ENCODE measurements at places on chromosomes 12 and 14. TPM values are rescaled to one million over a fixed set of nuclear protein-coding genes. Genes with fewer than 3 reads are reported as not detected.

- H3K36me3 ChIP-seq: peaks cover 10% of the 10 kb centered on the region
- peaks cover 4% of the 10 kb centered on the region for H3K4me1 ChIP-seq
- H3K27me3 ChIP-seq: no peaks in the 10 kb centered on the region
- peak; percentile 59 for DNase-seq
Measured at GRCh38 chr14:102893452-102893851, 29.0 kb upstream of the AMN start.

- DNase-seq: no peak
- H3K27me3 ChIP-seq: no peaks in the 10 kb centered on the region
- peak overlapping the region; percentile 64 for H3K4me3 ChIP-seq
- H3K27ac ChIP-seq: peak overlapping the region; percentile 40
Measured at GRCh38 chr12:122079532-122080081, 1.1 kb downstream of the MLXIP start.

DNA sequence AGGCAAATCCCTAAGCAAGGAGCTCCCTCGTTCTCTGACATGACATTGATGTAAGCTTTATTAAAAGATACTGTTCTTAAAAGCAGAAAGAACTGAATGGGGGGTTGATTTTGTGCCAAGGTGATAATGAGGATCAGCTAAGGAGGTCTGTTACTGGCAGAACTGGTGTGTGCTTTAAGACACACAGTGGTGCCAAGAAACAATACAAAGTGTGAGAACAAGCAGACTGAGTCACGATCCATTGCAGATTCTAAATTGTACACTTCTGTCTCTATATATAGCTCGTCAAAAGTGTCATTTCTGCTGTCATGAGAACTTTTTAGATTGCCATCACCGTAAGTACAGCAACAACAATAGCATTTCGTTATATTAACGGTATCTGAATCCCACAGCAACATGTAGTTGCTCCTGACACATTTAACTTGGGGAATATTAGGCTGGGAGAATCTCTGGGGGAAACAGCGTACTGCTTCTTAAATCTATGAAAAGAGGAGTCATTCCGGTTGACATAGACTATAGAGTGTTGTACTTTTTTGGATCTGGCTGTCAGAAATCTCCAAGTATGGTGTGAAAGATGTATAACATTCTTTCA lies 151.3 kb upstream of the PRKD1 start:
- H3K36me3 ChIP-seq: no peaks in the 10 kb centered on the region
- H3K27ac ChIP-seq: no peak overlapping the region
- no peaks in the 10 kb centered on the region for H3K4me1 ChIP-seq

DNA sequence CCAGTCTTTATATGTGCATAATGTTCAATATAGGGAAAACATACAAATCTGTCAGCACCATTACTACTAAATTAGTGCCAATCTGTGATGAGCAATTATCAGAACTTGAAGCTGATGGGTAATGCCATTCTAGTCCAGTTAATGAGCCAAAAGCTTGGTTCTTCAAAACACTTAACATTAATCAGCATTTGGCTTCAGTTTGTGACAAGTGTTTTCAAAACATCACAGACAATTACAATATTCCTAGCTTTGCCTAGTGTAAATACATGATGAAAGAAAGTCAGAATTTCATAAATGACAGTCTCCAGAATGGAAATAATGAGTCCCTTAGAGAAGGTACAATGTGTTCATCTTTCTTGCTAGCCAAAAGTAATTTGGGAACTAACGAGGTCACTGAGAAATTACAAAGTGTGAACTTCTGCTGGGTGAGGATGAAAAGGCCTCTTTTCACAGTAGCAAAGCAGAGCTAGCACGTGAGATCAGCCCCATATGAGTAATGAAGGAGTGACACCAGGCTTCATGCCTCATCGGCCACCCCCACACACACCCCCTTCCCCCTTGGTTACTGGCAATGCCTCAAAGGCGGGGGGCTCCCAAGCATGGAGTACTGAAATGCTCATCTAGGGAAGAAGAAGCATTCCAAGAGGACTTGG lies 180.6 kb upstream of the EEA1 start:
- H3K27ac ChIP-seq: peak overlapping the region; percentile 1
- no peak for DNase-seq
- peaks cover 9% of the 10 kb centered on the region for H3K4me1 ChIP-seq
- no peak overlapping the region for H3K4me3 ChIP-seq
- no peaks in the 10 kb centered on the region for H3K27me3 ChIP-seq
- H3K36me3 ChIP-seq: no peaks in the 10 kb centered on the region

GRCh38 chr14:54252072-54252730 lies 144.6 kb upstream of the CDKN3 start:
- no peak overlapping the region for H3K4me3 ChIP-seq
- no peak for DNase-seq
- no peaks in the 10 kb centered on the region for H3K36me3 ChIP-seq
- no peaks in the 10 kb centered on the region for H3K4me1 ChIP-seq
- H3K27me3 ChIP-seq: no peaks in the 10 kb centered on the region
- H3K27ac ChIP-seq: no peak overlapping the region

- H3K27me3 ChIP-seq: no peaks in the 10 kb centered on the region
- H3K4me3 ChIP-seq: no peak overlapping the region
- no peak for DNase-seq
- no peaks in the 10 kb centered on the region for H3K4me1 ChIP-seq
- H3K27ac ChIP-seq: no peak overlapping the region
Measured at GRCh38 chr12:78229591-78230101, 399.0 kb downstream of the NAV3 start.

DNA sequence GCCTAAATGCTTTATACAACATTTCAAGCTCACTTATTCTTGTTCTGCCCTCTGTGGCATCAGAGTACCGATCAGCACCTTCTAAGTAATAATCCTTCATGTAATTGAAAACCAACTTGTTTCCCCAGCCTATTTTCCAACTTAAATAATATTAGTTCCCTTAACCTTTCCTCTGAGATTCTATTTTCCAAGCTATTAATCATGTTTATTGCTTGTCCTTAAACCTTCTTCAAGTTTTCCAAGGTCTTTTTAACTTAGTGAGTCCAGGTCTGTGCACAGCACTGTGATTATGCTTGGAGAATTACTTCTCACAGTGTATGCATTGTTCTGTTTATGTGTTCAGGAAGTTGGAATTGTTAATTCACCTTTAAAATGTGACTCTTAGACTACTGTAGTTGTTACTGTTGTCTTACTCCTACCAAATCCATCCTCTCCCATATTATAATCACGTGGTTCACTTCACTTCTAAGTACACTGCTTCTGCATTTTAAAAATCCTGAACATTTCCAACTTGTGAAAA lies 1039.3 kb upstream of the FOXG1 start:
- no peaks in the 10 kb centered on the region for H3K27me3 ChIP-seq
- no peak for DNase-seq
- no peaks in the 10 kb centered on the region for H3K4me1 ChIP-seq
- H3K4me3 ChIP-seq: no peak overlapping the region
- H3K36me3 ChIP-seq: no peaks in the 10 kb centered on the region

DNA sequence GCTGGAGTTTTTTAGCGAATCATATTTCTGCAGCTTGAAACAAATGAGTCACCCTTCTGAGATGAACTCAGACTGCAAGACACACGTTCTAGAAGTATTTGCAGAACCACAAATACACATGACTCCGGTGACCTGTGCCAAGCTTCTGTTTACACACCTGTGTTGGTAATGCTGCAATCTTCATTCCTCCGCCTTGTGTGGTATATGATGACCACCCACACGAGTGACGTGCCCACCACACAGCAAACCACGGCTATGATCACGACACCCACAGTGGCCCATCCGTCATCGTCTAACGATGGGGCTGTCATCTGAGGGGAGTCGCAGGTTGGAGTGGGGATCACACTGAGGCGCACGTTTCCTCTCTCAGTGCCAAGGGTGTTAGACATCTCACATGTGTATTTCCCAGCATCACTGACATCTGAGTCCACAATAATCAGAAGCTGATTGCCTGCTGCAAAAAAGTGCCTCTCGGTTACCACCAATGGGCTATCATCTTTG lies 43.0 kb downstream of the LRIG3 start:
- H3K4me3 ChIP-seq: no peak overlapping the region
- H3K27me3 ChIP-seq: no peaks in the 10 kb centered on the region
- peaks cover 5% of the 10 kb centered on the region for H3K4me1 ChIP-seq
- DNase-seq: peak; percentile 29
- H3K36me3 ChIP-seq: peaks cover 6% of the 10 kb centered on the region
- H3K27ac ChIP-seq: no peak overlapping the region

GRCh38 chr14:70094631-70095030 lies 94.1 kb downstream of the SLC8A3 start:
- H3K27me3 ChIP-seq: no peaks in the 10 kb centered on the region
- H3K4me3 ChIP-seq: no peak overlapping the region
- H3K27ac ChIP-seq: no peak overlapping the region
- no peaks in the 10 kb centered on the region for H3K4me1 ChIP-seq
- no peaks in the 10 kb centered on the region for H3K36me3 ChIP-seq

DNA sequence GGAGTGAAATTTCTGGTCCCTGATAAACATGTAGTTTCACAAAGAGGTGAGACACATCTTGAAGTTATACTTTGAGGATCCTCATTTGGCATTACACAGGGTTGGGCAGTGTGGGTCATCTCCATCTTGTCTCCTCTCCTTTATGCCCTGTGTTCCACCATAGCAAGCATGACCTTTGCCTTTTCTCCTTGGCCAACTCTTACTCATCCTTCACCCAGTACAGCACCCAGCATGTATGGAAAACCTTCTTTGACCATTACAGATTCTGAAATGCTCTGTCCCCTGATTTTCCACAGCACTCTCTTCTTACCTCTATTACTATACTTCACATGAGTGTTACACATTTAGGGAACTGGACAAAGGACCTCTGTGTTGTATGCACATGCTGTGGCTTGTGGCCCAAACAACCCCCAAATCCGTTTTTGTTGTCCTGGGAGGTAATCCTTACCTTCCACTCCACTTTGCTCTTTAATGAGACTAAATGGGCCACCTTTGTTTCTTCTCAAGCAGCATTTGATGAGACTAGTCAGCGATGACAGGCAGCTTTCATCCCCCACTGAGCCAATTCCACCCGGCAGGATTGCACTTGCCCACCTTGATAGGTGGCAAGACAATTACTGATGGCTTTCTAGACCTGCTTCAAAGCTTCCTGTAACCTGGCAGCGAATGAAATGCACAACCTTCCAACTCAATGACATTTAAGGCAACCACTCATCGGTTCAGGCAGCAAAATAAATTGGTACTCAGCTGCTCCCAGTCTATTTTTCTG lies 163.5 kb downstream of the MON2 start:
- no peak for DNase-seq
- no peaks in the 10 kb centered on the region for H3K36me3 ChIP-seq
- H3K27ac ChIP-seq: no peak overlapping the region
- H3K4me1 ChIP-seq: peaks cover 7% of the 10 kb centered on the region
- H3K27me3 ChIP-seq: no peaks in the 10 kb centered on the region
- no peak overlapping the region for H3K4me3 ChIP-seq

- DNase-seq: peak; percentile 15
- H3K27me3 ChIP-seq: no peaks in the 10 kb centered on the region
- no peak overlapping the region for H3K27ac ChIP-seq
Measured at GRCh38 chr12:32264961-32265360, 134.4 kb upstream of the FGD4 start.

DNA sequence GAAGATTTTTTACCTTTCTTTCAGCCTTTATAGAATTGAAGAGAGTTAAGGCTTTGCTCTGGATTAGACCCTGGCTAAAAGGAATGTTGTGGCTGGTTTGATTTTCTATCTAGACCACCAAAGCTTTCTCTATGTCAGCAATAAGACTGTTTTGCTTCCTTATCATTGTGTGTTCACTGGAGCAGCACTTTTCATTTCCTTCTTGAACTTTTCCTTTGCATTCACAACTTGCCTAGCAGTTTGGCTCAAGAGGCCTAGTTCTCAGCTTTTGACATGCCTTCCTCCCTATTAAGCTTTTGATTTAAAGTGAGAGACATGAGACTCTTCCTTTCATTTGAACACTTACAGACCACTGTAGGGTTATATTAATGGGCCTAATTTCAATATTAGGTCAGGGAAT lies 64.1 kb upstream of the USP15 start:
- no peaks in the 10 kb centered on the region for H3K27me3 ChIP-seq
- no peak overlapping the region for H3K27ac ChIP-seq
- no peaks in the 10 kb centered on the region for H3K36me3 ChIP-seq
- no peak overlapping the region for H3K4me3 ChIP-seq

DNA sequence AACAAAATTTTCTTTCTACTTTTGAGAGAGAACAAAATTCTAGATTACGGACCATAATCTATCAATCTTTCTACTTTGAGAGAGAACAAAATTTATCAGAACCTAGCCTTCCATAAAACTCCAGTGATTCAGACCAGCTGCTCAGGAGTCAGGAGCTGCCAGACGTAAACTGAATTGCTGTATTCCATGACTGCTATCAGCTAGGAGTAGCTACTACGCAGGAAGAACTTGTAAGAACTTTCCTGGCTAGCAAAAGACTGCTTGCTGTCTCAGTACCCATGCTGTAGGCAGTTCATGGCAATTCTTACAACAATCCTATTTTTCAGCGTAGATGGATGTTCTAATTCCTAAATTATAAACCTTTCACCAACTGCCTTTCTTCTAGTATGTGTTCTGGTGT lies 73.3 kb downstream of the MED13L start:
- no peak for DNase-seq
- H3K36me3 ChIP-seq: no peaks in the 10 kb centered on the region
- H3K4me1 ChIP-seq: peaks cover 30% of the 10 kb centered on the region
- H3K4me3 ChIP-seq: no peak overlapping the region
- no peaks in the 10 kb centered on the region for H3K27me3 ChIP-seq
- peak overlapping the region; percentile 34 for H3K27ac ChIP-seq

DNA sequence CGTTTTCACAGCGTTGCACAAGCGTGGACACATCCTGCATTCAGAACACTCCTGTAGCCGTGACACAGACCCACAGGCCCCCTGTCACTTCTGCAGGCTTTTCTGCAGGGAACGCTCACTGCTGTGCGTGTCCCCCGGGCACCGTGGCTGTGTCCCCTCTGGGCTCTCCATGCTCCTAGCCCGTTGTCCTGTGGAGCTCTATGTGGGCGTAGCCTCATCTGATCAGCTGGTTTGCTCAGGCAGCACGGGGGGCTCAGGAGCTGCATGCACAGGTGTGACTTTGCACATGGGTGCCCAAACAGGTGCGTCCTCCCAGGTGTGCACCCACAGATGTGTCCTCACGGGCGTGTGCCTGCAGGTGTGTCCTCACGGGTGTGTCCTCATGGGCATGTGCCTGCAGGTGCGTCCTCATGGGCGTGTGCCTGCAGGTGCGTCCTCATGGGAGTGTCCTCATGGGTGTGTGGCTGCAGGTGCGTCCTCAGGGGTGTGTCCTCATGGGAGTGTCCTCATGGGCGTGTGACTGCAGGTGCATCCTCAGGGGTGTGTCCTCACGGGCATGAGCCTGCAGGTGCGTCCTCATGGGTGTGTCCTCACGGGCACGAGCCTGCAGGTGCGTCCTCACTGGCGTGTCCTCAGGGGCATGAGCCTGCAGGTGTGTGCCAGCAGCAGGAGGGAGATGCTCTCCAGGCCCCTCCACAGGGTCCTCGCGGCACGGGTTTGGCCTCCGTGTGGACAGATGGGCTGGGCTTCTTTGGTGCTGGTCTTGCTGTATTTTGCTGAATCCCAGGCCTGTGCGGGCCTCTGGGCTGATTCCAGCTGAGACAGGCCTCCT lies 17.5 kb downstream of the MTA1 start:
- DNase-seq: no peak
- H3K4me1 ChIP-seq: no peaks in the 10 kb centered on the region
- no peak overlapping the region for H3K27ac ChIP-seq

Gene ETV6
- total RNA-seq: 6.7 TPM

Gene TMEM229B
- total RNA-seq: 6.1 TPM

Gene TMEM132C
- total RNA-seq: 8.2 TPM

Gene RIPK3
- 4.0 TPM for total RNA-seq

Gene MMP14
- 101 TPM for total RNA-seq

Gene HOXC11
- 0.63 TPM for total RNA-seq

All from tibial nerve (tissue), 4 donors.